Tibial nerve (tissue), 4 donors: ENCODE measurements at places on chromosomes 5 and 9. TPM values are rescaled to one million over a fixed set of nuclear protein-coding genes. Genes with fewer than 3 reads are reported as not detected.

DNA sequence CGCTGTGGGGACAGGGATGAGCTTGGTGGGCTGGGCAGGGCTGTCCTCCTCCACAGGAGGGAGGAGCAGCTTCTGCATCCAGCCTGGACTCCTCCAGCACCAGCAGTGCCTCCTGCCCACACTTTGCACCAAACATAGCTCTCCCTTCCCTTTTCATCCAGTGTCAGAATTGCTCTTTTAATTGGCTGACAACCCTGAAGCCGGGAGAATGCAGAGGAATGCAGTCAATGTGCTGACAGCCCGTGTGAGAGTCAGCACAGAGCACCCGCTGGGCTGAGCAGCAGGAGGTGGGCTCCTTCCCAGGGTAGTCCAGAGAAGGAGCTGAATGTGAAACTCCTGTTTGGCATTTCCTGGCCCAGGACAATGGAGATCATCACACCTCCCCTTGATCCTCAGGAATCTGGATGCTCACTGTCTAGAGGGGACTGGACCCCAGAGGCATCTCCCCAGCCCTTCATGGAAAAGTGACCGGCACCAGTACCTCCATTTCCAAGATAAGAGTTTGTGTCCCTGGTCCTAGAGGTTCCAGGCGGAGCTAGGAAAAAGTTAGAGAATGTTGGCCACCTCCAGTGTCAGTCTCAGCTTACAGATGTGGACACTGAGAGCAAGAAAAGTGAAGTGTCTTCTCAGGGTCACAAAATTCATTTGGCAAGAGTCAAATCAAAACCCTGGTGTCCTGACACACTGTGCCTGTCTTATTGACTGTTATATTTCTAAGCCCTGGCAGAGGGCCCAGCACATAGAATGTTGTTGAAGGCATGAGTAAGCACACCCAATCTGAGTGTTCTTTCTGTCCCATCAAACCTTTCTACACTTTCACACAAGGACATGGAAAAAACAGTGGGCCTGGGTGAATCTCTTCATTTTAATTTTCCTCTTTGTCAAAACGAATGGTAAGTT is 202.1 kb downstream of the SNX18 start:
- no peak for DNase-seq

GRCh38 chr9:24451346-24451745 is 94.4 kb downstream of the IZUMO3 start:
- no peak for DNase-seq

- no peak for DNase-seq
Observed at GRCh38 chr5:40027400-40027799, 602.6 kb upstream of the DAB2 start.

DNA sequence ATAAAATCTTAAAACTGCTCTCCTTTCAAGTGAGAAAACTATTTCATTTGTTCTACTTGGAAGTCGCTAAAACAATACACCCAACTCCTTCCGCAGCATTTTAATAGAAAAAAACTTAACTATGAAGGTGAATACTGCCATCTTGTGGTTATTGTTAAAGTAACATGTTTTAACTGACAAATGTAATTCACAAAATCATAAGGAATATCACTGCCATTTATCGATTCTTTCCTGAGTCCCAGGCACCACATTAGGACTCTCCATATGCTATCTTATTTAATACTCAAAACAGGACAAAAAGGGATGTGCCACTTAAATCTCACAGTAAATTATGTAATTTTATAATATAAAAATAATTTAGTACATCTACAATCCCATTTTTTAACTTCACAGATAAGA is 130.5 kb upstream of the ITGA1 start:
- DNase-seq, result no peak

DNA sequence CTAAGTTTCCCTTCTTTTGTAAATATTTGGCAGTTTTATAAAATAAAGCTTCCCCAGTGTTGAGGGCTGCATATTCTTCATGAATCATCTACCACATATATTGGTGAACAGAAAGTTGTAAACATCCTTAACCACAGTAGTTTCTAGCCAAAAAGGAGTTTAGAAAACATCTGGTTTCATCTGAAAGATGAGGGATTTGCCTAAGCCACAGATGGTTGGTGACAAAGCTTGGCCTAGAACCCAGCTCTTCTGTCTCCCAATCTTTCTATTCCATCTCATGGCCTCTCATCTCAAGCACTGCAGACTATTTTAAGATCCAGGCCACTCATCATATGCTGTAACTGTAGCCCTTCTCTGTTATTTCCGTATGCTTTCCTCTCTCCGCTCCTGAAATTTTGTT is 232.3 kb upstream of the TRPM3 start:
- DNase-seq, result no peak

DNA sequence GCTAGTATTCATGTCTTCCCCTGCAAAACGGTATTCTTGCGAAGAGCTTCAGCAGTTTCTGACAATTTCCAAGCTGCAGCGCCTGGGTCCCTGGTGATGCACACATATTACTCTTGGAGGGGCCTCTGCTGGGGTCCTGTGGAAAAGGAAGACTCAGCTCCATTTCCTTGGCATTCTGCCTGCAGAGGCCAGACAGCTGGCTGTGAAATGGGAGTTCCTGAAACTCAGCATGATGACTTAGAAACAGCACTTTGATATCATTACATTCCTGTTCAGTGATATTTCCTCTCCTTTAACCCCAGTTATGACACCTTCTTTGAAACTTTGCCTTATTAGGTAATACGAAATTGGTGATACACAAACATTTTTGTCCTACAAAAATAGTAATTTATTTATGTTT is 98.5 kb downstream of the APBA1 start:
- DNase-seq, result no peak

The SPINK7 gene
- total RNA-seq, result not detected

The EXOSC2 gene
- total RNA-seq, result 17.3 TPM

The NEUROG1 gene
- not detected for total RNA-seq

The EQTN gene
- total RNA-seq, result not detected
